ENCODE measurements at places on chromosomes 12 and 14. TPM values are rescaled to one million over a fixed set of nuclear protein-coding genes. Genes with fewer than 3 reads are reported as not detected.

Gene LTB4R2
- 2.7 TPM for total RNA-seq

Gene CLEC4E
- total RNA-seq = not detected

Gene OR4K14
- total RNA-seq = not detected

Gene CCDC88C
- 0.85 TPM for total RNA-seq

Gene GNG2
- total RNA-seq = 16.8 TPM

Gene TMEM132C
- total RNA-seq = not detected

Gene ETFBKMT
- total RNA-seq = 3.2 TPM

Gene GNPTAB
- total RNA-seq = 28.2 TPM

Gene RDH12
- not detected for total RNA-seq

Gene TMEM30B
- 0.14 TPM for total RNA-seq

Gene SSTR1
- 3.0 TPM for total RNA-seq

Gene TSHR
- total RNA-seq = not detected

Gene OR6C2
- total RNA-seq = not detected

Gene HOXC4
- total RNA-seq = 0.09 TPM

Gene CLEC9A
- total RNA-seq = not detected

Gene PLEKHG7
- not detected for total RNA-seq

Gene TSPAN9
- total RNA-seq = 22.0 TPM

Gene OASL
- 0.57 TPM for total RNA-seq

Gene KERA
- total RNA-seq = not detected

Gene ENDOU
- not detected for total RNA-seq

Gene PIK3C2G
- total RNA-seq = not detected

Gene INHBC
- not detected for total RNA-seq

Gene KRT85
- not detected for total RNA-seq

Gene EFS
- 3.1 TPM for total RNA-seq

Gene NINJ2
- 3.1 TPM for total RNA-seq

Gene BICDL1
- not detected for total RNA-seq

Gene WBP11
- total RNA-seq = 10.0 TPM

Gene TGFB3
- total RNA-seq = 12.2 TPM

Gene TBC1D30
- 0.28 TPM for total RNA-seq

Gene GRIP1
- total RNA-seq = 0.65 TPM

Gene PPM1H
- 0.92 TPM for total RNA-seq

Gene PCBP2
- 202 TPM for total RNA-seq

Gene TMEM119
- 62.7 TPM for total RNA-seq

Gene PSMA3
- 83.8 TPM for total RNA-seq

Gene GOLT1B
- total RNA-seq = 56.8 TPM

Gene BCL11B
- under 0.01 TPM for total RNA-seq

Gene CCDC197
- total RNA-seq = not detected

Gene PGF
- total RNA-seq = 3.5 TPM

Gene LIN7A
- total RNA-seq = 12.7 TPM

Gene CD4
- 0.43 TPM for total RNA-seq

Gene PTHLH
- total RNA-seq = 2.0 TPM

Gene RND1
- 0.55 TPM for total RNA-seq

Gene RASAL1
- not detected for total RNA-seq

Gene VEZT
- 56.2 TPM for total RNA-seq

Gene TCL1B
- total RNA-seq = not detected

Gene SRRM4
- under 0.01 TPM for total RNA-seq

Gene TCTN2
- 8.0 TPM for total RNA-seq

Gene SELPLG
- 0.85 TPM for total RNA-seq

Gene GLIPR1L2
- total RNA-seq = 0.71 TPM

Gene ERBB3
- 0.28 TPM for total RNA-seq

Gene PPFIA2
- 2.2 TPM for total RNA-seq

Gene PRKAG1
- total RNA-seq = 77.1 TPM

Gene LRRC43
- total RNA-seq = 2.6 TPM

Gene KDM5A
- 49.4 TPM for total RNA-seq

Gene SLCO1B1
- total RNA-seq = not detected

Gene OR4N2
- total RNA-seq = not detected

Gene LAG3
- 0.14 TPM for total RNA-seq

Gene CLBA1
- 7.1 TPM for total RNA-seq

Gene MYO1H
- total RNA-seq = not detected
